Osteoblast (primary cell): ENCODE measurements at places on chromosomes 11 and 22. TPM values are rescaled to one million over a fixed set of nuclear protein-coding genes. Genes with fewer than 3 reads are reported as not detected.

Gene C11orf97
- total RNA-seq = not detected in 2 replicates

Gene DCUN1D5
- 45.7 and 60.1 TPM in 2 replicates for total RNA-seq

Gene SMIM38
- total RNA-seq = under 0.01 and 0.29 TPM in 2 replicates

Gene GRAP2
- total RNA-seq = not detected in 2 replicates

Gene CDC42BPG
- total RNA-seq = under 0.01 and 0.29 TPM in 2 replicates

Gene ACR
- 1.4 TPM in 1 of 2 replicates, not detected in the other for total RNA-seq

Gene ACER3
- 9.8 and 11.2 TPM in 2 replicates for total RNA-seq

Gene RAB39A
- total RNA-seq = not detected in 2 replicates

Gene UBQLNL
- 0.29 and 0.36 TPM in 2 replicates for total RNA-seq

Gene HYOU1
- 94.9 and 117 TPM in 2 replicates for total RNA-seq

Gene IFITM1
- 48.6 and 64.4 TPM in 2 replicates for total RNA-seq

Gene CARNS1
- total RNA-seq = under 0.01 TPM in 2 replicates

GRCh38 chr22:49551897-49552614, 275.6 kb downstream of the BRD1 start:
- peak; percentile 69 for DNase-seq

GRCh38 chr22:26489447-26490036, 5.9 kb downstream of the SRRD start:
- DNase-seq = peak; percentile 50

DNA sequence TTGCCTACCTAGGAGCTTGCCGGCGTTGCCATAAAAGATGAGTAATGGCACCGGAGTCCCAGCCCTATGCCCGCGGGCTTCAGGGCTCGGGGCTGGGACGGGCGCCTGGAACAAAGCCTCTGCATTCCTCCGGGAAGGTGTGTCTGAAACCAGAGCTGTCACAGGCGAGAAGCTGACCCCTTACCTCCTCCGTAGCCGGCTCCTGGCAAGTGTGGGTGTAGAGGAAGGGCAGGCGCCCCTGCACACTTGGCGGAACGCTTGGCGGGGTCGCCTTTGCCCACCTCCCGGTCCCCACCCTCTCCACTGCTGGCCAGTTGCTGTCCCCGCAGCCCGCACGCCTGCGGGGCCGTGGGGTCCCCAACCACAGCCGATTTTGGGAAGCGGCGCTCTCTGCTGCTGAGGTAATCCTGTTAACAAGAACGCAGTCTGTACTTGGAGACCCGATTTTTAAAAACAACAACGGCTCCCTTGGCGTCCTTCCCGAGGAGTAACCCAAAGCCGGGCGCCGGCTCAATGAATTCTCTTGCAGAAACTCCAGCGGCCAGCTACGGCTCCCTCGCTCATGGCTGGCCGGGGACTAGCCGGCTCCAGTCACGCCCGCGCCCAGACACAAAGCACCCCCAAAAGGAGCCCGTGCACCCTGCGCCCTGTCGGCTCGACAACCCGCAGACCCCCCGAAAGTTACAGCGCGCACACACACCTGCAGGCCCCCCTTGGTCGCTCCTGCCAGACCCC, 89.2 kb downstream of the PLEKHA7 start:
- peak; percentile 93 for DNase-seq

GRCh38 chr22:46066691-46067090, 83.6 kb upstream of the PPARA start:
- DNase-seq = no peak

- no peak for DNase-seq
These were observed 16.4 kb upstream of the FLRT1 start for GRCh38 chr11:64019106-64020037.

GRCh38 chr11:134358856-134359490, 27.2 kb downstream of the GLB1L2 start:
- DNase-seq = peak; percentile 59

GRCh38 chr22:23790819-23791737, 4.3 kb downstream of the SMARCB1 start:
- DNase-seq = peak; percentile 81

- DNase-seq = no peak
These were observed 323 bp upstream of the PANX1 start for GRCh38 chr11:94128291-94128745.

DNA sequence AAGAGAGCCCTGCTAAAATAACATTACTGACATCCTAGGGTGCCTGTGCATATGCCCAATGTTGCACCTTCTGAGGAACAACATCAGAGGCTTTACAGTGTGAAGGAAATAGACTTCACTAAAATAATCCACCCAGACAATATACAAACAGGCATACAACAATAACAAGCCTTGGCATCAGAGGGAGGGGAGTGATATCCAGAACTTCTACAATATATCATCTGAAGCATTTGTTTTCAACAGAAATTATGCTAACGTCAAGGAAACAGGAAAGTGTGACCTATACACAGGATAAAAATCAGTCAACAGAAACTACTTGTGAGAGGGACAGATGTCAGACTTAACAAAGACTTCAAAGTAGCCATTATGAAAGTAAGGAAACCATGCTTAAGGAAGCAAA, 81.3 kb downstream of the CTNND1 start:
- DNase-seq = no peak

- no peak for DNase-seq
These were observed 1.3 kb upstream of the LIMK2 start for GRCh38 chr22:31210556-31211421.

GRCh38 chr11:44319552-44320288, 9.8 kb upstream of the ALX4 start:
- peak; percentile 86 for DNase-seq

DNA sequence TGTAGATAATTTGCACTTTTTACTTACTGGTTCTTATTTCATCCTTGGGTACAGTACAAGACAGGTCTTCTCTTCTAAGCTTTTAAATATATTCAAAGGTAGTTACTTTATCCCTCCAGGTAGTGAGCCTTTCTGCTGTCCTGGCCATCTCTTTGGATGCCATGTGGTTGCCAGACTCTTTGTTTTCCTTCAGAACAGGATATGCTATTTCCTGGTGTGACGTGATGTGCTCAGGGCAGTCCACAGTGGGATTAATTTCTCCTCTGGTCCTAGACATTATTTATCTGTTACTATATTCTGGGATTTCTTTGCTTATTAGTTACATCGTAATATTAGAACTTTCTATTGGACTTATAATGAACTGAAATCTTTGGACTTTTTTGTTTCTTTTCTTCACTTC, 63.7 kb downstream of the PPP6R3 start:
- DNase-seq = peak; percentile 6

- DNase-seq = peak; percentile 93
These were observed 5.2 kb downstream of the SBF1 start for GRCh38 chr22:50469377-50470305.

DNA sequence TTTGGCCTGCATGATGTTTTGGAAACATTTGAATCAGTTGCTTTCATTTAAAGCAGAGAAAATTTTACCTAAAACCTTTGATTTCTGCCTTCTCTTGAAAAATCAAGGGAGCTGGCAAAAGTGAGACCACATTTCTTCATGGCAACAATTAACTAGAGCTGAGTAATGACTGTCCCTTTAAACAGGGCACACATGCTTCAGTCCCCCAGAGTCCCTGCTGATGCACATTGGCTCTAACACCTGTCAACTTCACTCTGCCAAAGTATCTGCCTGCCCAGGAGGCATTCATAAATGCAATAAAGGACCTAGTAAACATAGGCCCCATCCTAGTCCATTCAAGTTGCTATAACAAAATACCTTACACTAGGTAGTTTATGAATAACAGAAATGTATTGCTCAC, 87.1 kb upstream of the LDLRAD3 start:
- DNase-seq = no peak

- no peak for DNase-seq
These were observed 3.5 kb downstream of the PHF21B start for GRCh38 chr22:45006111-45006963.

DNA sequence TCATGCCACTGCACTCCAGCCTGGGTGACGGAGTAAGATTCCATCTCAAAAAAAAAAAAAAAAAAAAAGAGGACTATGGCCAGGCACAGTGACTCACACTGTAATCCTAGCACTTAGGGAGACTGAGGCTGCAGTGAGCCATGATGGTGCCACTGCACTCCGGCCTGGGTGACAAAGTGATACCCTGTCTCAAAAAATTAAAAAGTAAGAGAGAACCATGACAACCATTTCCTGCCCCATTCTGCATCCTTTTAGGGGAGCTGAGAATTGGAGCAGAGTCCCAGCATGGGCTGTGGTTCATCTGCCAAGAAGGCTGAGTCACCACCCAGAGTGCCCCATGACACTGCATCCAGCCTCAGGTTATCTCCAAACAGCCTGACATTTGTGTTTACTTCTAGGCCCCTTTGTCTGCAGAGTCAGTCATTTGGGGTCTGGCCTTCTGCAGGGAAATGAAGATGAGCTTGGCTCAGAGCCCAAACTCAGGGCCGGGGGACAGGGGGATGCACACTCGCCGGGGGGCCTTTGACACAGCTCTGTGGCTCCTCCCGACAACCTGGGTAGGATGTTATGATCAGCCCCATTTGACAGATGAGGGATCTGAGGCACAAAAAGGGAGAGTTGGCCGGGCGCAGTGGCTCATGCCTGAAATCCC, 4.7 kb downstream of the CSDC2 start:
- peak; percentile 97 for DNase-seq

DNA sequence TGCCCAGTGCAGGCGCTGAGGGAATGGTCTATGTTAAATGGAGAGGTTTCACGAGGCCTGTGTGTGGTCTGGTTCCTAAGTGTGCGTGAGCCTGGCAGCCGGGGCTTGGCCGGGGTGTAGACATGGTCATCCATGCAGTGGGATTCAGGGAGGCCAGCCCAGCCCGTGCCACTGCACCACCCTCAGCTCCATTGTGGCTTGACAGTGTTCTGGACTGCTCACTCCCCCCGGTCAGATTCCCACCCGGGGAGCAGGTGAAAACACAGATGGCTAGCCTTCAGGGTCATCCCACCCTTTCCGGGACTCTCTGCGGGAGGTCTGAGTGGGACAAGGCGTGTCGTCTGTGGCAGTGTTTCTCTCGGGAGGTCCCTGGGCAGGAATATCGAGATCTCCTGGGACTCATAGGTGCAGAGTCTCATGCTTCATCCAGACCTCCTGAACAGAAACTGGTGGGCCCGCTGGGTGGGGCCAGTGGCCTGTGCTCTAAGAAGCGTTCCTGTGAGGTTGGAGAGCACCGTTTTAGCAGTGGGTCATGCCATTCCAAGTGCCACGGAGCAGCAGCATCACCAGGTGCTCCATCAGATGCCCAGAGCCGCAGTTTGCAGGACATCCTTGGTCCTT, 52.3 kb downstream of the ST14 start:
- peak; percentile 66 for DNase-seq

- peak; percentile 96 for DNase-seq
These were observed 3.4 kb upstream of the IGLL5 start for GRCh38 chr22:22884010-22884887.

GRCh38 chr22:25551396-25551795, 13.1 kb upstream of the GRK3 start:
- no peak for DNase-seq

GRCh38 chr11:14249121-14249963, 109.6 kb downstream of the RRAS2 start:
- no peak for DNase-seq

DNA sequence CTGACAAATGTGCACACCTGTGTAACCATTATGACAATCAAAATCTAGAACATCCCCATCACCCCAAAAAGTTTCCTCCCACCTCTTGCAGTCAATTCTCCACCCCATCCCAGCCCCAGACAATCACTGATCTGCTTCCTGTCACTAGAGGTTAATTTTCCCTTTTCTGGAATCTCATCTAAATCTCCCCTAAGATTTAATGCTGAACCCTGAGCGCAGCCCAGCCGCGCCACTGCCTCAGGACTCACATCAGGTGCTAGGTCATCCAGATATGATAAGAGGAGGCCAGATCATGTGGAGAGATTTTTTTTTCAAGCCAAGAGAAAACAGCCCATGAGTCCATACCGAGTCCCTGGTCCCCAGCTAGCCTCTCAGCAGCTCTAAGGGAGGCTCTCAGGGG, 4.3 kb upstream of the TMPRSS13 start:
- DNase-seq = no peak

- peak; percentile 44 for DNase-seq
These were observed 786.7 kb downstream of the TBC1D22A start for GRCh38 chr22:47548953-47549740.
